ENCODE measurements at places on chromosomes 6 and 20. TPM values are rescaled to one million over a fixed set of nuclear protein-coding genes. Genes with fewer than 3 reads are reported as not detected.

ANKRD66 gene
- not detected for total RNA-seq

PRPF6 gene
- total RNA-seq: 76.9 TPM

FBXO30 gene
- total RNA-seq: 18.8 TPM

CDK5RAP1 gene
- total RNA-seq: 46.6 TPM

MUCL3 gene
- 0.37 TPM for total RNA-seq

CAGE1 gene
- total RNA-seq: 0.09 TPM

SLC26A8 gene
- 0.56 TPM for total RNA-seq

GABRR1 gene
- total RNA-seq: 0.17 TPM

FABP7 gene
- total RNA-seq: 13.1 TPM

NKX2-4 gene
- total RNA-seq: 0.19 TPM

BMP5 gene
- not detected for total RNA-seq

DTD1 gene
- total RNA-seq: 72.1 TPM
